ENCODE measurements at places on chromosomes 3 and 15.

DNA sequence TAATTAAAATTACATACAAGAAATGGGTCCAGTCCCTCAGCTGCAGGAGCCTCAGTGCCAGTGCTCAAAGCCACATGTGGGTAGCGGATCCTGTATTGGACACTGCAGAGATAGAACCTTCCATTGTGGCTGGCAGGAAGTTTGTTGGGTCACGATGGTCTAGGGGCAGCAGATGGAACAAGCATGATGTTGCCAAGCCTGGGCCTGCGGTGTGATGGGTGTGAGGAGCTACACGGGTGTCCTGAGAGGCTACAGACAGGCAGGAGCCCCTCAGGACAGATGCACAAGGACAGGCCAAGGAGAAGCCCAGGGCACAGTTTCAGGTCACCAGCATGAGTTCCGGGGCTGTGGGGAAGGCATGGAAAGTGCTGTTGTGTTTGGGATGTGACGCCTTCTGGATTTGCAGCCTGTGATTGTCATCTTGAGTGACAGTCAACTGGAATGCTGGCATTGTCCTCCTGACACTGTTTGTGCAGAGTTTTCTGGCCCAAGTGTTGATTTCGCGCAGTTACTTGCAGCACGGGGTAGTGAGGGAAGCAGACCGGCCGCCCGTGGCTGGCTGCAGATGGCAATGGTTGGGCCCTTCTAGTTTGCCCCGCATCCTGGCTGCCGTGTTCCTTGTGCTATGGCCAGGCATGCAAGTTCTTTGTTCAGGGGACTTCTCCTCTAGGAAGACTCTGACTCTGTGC, 177.1 kb downstream of the NSMCE3 start:
- DNase-seq = no peak

- no peak for DNase-seq
Measured at GRCh38 chr15:33915571-33916407, 52.5 kb upstream of the CHRM5 start.

DNA sequence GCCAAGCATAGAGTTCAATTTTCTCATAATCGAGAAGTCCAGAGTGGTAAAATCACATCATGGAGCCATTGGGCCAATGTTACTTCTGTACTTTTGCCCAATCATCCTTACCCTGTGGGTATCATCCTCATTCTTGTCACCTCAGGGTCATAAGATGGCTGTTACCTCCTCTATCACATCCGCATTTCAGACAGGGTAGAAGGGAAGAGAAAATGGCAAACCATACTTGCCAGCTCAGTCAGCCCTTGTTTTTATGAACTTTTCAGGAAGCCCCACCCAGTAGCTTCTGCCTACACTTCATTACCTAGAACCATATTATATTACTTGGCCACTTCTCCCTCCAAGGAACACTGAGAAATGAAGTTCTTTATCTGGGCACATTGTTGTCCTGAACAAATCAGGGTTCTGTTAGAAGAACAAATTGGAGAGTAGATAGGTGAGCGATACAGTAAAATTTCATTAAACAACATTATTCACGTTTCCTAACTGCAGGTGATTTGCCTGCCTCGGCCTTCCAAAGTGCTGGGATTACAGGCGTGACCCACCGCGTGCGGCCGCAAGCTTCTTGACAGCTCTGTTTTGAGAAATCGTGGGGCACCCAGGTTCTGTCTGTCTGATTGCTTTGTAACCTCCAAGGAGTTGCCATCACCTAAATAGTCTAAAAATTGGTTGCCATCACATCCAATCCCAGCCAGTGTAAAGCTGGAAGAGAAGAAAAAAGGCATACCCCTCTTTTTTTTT, 34.5 kb upstream of the RPN1 start:
- DNase-seq = no peak

DNA sequence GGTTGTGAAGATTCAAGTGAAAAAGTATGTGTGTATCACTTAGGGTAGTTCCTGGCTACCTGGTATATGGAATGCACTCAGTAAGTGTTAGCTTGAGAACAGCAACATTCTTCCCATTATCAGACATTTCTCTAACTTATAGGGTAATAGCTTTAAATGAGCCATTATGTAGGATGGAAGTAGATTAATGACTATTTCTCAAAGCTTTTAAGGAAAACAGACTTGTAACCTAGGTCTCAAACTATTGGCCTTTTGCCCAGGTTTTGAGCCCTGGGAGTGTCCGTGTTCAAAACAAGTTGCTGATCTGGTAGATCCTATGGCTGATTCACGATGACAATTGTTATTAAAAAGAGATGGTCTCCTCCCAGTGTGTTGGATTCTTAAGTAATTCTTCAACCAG, 129.1 kb upstream of the UMPS start:
- DNase-seq = no peak

GRCh38 chr3:104359546-104359945, 1007.2 kb upstream of the ALCAM start:
- DNase-seq = no peak
